Fibroblast of mammary gland (primary cell): ENCODE measurements at places on chromosomes 4 and X.

DNA sequence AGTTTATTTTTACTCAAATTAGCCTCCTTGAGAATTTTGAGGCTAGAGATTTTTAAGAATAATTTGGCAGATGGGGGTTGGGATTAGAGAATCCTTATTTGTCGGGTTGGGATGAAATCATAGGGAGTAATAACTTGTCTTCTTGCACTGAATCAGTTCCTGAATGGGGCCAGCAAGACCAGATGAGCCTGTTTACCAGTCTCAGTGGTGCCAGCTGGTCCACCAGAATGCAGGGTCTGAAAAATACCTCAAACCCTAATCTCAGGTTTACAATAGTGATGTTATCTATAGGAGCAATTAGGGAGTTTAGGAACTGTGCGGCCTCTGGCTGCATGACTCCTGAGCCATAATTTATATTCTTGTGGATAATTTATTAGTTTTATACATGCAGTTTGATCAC is 705.9 kb upstream of the AGA start:
- DNase-seq, result no peak

DNA sequence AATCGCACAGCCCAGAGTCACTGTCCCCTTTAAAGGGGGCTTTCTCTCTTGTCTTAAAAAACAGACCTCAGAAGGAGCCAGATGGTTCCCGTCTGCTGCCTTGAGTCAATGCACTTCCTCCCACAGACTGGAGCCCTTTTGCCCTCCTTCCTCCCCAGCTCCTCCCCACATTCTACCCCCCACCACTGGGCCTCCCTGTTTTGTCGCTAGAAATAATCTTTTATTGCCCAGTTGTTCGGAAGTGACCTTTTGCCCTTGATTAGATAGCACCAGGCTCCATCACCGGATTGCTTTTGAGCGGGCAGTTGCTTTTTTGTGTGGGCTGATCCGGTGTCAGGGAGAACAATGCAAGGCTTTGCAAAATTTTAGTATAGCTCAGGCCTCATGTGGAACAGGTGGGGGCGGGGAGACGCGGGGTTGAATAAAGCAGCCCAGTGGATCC is 47.7 kb downstream of the SPRY1 start:
- peak; percentile 29 for DNase-seq

DNA sequence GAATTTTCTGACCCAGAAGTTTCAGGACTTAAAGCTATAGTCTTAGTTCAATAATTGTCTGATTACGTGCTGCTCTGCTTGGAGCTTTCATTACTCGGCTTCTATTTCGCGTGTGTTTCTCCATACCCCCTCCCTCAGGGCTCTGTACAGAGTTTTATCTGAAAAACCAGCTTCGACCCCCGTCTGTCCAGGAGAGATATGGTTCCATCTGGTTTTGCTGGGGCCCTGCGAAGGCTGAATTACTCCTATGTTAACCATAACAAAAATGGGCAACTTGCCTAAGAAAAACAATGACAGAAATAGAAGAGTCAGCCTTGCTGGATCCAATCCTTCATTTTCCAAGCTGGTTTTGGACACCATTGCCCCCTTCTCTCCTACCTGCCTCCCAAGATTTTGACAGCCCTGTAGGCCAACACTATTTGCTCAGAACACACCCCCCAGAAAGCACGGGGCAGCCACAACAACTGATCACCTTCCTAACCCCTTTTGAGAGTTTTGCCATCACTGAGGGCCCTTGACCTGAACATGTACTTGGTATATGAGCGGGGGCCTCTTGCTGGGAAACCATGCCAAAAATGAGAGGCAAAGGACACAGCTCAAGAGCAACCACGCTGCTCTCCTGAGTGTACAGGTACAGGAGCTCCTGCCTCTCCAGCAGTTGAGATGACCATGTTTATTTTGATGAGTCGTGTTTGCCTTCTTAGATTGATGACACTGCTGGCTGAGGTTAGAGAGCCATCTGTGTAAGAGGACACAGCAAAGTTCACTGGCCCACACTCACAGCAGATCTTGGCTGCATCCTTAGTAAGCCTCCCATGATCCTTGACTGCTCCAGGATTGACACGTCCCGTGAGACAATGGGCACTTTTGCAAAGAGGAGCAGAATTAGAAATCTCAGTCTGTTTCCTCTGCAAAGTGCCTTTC is 36.2 kb upstream of the ATP6AP2 start:
- DNase-seq, result peak; percentile 35

DNA sequence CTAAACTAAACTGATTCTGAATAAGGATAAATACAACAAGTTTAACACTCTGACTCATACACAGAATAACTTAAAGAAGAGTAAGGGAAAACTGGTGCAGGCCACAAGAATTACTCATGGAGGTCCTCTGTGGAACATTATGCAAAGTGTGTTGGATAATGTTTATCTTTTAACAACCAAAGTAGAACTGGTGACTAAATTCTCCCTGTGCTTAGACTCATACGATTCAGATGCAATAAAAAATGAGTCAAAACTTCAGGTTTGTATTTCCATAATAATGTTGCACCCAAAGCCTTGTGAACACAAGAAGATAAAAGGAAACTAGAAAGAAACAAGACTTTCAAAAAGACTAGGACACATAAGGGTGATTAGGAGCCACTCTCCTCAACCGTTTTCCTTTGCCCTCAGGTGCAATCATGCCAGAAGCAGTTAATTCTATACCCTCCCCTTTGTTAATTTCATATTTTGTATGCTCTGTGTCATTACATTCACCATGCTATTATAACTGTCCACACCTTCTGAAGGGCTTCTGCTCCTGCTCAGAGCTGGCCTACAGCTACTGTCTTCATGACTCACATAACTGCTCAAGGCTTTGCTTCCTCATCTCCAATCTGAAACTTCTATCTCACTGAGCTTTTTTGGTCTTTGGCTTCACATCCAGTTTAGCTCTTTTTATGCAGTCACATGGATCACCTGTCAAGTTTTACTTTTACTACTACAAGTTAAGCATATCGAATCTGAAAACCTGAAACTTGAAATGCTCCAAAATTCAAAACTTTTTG is 60.2 kb downstream of the KCNIP4 start:
- DNase-seq, result peak; percentile 97

DNA sequence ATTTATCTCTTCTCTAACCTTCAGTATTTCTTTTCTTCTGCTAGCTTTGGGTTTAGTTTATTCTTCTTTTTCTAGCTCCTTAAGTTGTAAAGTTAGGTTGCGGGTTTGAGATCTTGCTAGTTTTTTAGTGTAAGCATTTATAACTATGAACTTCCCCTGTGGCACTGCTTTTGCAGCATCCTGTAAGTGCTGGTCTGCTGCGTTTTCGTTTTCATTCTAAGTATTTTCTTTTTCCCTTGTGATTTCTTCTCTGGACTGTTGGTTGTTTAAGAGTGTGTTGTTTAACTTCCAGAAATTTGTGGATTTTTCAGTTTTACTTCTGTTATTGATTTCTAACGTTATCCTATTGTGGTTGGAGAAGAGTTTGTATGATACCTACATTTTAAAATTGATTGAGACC is 11.0 kb upstream of the CTBP1 start:
- no peak for DNase-seq
